ENCODE measurements at places on chromosomes 16 and 17.
A peak's percentile ranks its signal among the peaks of the same experiment; 100 is the strongest.

- peak; percentile 77 for DNase-seq
Observed at GRCh38 chr17:9465210-9465921, 110.3 kb downstream of the STX8 start.

GRCh38 chr16:35187665-35188225, 1728.3 kb downstream of the TP53TG3F start:
- DNase-seq: no peak

DNA sequence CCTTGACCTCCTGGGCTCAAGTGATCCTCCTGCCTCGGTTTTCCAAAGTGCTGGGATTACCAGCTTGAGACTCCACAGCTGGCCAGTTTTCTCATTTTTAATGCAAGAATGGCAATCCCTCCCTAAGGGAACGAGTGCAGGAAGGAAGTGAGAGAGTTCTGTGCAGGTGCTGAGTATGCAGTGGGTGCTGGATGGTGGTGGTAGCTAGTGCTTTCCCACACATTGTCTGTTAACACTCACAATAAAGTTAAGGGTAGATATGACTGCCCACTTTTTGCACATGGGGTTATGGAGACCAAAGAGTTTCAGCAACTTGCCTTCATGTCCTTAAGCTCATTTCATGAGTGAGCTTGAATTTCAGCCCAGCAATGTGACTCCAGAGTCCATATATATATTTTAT, 18.5 kb downstream of the RGS9 start:
- no peak for DNase-seq

DNA sequence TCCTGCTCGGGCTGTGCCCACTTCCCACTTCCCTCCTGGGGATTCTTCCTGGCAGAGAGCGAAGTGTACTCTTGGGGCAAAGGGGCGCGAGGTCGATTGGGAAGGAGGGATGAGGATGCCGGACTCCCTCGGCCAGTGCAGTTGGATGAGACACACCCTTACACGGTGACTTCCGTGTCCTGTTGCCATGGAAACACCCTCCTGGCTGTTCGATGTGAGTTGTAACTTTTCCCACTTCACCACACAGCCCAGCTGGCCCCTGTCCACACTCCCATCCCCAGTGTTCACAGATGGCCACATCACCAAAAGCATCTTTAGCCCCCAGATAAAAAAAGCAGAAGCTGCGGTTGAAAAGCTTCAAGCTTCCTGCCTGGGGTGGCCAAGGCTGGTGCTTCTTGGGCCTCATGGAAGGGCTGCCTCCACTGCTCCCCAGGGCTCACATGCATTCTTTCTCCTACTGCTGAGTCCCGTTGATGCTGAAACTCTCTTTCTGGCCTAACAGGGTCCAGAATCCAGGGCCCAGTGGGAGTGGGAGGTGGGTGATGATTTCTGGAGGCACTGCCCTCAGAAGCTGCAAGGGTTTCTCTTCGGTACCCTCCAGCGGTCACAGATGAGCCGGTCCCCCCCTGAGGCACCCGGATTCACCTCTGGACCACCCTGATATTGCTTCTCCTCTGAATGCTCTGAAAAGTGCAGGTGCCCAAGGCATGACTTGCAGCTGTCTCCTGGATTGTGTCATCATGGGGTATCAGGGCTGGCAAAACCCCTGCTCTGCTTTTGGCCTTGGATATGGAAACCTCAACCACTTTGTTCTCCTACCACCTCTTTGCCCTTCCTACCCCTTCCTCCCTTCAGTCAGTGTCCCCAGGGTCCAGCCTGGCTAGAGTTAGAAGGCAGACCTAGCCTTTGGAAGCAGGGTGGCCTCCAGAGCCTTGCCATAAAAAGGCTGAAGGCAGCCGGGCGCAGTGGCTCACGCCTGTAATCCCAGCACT, 2.2 kb upstream of the TRAF4 start:
- no peak for DNase-seq

- no peak for DNase-seq
Observed at GRCh38 chr17:61538480-61538879, 52.5 kb downstream of the NACA2 start.

DNA sequence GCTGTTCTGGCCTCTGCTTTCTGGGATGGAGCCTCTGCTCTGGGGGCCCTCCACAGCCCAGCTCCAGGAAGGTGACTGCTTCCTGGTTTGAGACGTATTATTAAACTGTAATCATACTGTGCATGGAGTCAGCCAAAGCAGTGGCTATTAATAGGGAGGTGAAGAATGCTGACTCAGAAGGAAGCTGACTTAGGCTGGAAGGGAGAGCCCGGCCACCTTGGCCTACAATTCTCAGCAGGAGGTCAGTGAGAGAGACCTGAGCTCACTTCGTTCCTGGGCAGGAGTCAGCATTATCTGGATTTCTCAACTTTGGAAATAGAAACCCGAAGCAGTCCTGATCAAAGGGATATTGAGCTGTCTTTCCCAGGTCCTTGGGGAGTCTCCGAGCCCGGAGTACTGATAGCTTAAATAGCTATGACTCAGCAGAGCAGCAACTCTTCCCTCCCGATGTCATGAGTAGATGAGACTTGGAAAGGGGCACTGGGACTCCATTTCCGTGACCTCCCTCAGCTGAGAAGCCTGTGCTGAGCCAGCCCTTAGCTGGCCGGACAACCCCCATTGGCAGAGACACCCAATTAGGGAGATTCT, 91.8 kb downstream of the YPEL2 start:
- DNase-seq: peak; percentile 84

GRCh38 chr16:82470016-82470415, 156.8 kb upstream of the CDH13 start:
- no peak for DNase-seq

GRCh38 chr17:77217566-77217965, 76.8 kb downstream of the SEC14L1 start:
- no peak for DNase-seq

GRCh38 chr17:51059781-51060180, 60.9 kb downstream of the SPAG9 start:
- DNase-seq: peak; percentile 56

- DNase-seq: no peak
Observed at GRCh38 chr17:33983824-33984574, 271.1 kb upstream of the CCL2 start.

DNA sequence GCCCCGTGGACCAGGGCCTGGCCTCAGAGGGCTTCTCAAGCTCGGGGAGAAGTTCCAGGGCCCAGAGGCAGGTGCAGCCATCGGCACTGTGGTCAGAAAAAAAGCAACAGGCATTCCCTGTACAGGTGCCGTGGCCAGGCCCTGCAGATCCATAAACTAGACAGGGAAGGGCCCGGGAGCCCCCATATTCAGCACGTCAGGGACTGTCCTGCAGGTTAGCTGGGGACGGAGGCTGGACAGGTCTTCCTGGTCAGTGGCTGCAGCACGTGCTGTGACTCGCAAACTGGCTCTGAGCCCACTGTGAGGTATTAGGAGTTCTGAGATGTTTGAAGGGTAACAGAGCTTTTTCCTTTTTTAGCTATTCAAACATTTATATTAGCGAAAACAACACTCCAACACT, 15.0 kb upstream of the C16orf95 start:
- DNase-seq: no peak

DNA sequence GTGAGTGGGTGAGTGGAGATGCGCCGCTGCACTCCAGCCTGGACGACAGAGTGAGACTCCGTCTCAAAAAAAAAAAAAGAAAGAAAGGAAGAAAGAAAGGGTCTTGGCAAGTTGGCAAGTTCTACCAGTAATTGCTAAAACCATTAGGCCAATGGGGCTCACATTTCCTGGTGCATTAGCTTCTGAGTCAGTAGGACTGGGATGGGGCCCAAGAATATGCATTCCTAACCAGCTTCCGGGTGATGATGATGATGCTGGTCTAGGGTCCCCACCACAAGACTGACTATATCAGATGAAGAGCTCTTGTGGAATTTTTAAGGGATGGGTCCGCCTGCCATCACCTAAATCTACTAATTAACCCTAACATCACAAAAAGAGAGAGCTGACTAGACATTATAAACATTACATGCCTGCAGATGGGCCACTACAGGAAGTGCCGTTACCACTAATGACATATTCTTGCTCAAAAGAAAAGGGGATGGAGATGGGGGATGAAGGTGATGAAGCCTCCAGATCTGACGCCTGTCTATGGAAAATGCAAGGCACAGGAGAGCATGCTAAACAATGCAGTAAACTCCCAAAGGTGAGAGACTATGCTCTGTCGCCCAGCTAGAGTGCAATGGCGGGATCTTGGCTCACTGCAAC, 13.1 kb downstream of the MYH11 start:
- DNase-seq: no peak

GRCh38 chr17:67830440-67830839, 5.1 kb downstream of the BPTF start:
- DNase-seq: no peak

- no peak for DNase-seq
Observed at GRCh38 chr17:78789149-78789662, 7.1 kb upstream of the CYTH1 start.

GRCh38 chr16:82298472-82298871, 128.4 kb upstream of the MPHOSPH6 start:
- DNase-seq: no peak

GRCh38 chr17:29929533-29930408, at the start of gene SSH2:
Gene SSH2 (minus strand): TSS chr17:29930228. CDS start chr17:29930000, 228 bp downstream.
- peak; percentile 85 for DNase-seq

- peak; percentile 58 for DNase-seq
Observed at GRCh38 chr17:65698381-65699061, 137.1 kb upstream of the AXIN2 start.

- DNase-seq: no peak
Observed at GRCh38 chr17:35147375-35147905, at the start of gene UNC45B. Gene UNC45B (plus strand): TSS chr17:35147817. CDS start chr17:35148264, 447 bp downstream.

DNA sequence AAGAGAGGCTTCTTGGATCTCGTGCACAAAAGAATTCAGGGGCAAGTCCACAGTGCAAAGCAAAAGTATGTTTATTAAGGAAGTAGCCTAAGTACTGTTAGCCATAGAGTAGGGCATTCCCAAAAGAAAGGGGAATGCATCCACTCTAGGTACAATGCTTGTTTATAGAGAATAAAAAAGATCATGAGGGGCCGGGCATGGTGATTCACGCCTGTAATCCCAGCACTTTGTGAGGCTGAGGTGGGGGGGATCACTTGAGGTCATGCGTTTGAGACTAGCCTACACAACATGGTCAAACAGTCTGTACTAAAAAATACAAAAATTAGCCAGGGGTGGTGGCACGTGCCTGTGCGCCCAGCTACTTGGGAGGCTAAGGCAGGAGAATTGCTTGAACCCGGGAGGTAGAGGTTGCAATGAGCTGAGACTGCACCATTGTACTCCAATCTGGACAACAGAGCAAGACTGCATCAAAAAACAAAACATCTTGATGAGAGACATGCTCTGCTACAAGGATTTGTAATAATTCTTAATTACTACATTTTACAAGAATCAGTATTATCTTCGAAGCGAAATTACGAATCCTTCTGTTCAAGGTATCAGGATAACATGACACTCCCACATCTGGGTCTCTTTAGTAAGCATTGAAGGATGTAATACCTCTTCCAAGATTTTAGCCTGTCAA, 191.6 kb downstream of the CPPED1 start:
- no peak for DNase-seq

DNA sequence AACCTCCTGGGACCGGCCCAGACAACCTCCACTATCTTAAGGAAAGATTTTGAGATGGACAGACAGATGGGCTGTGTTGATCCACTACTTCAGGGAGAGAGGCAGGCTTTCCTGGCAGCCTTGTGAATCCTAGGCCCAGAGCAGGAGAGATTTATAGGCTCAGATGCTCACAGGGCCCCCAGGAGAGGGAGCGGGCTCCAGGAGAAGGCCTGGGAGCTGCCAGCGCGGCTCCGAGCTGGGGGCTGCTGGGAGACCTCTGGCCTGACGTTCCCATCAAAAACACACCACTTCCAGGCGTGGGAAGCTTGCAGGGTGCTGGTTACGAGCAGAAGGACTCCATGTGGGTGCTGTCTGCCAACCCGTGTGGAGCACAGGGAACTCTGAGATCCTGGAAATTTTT, 53.2 kb downstream of the MYH11 start:
- DNase-seq: no peak

DNA sequence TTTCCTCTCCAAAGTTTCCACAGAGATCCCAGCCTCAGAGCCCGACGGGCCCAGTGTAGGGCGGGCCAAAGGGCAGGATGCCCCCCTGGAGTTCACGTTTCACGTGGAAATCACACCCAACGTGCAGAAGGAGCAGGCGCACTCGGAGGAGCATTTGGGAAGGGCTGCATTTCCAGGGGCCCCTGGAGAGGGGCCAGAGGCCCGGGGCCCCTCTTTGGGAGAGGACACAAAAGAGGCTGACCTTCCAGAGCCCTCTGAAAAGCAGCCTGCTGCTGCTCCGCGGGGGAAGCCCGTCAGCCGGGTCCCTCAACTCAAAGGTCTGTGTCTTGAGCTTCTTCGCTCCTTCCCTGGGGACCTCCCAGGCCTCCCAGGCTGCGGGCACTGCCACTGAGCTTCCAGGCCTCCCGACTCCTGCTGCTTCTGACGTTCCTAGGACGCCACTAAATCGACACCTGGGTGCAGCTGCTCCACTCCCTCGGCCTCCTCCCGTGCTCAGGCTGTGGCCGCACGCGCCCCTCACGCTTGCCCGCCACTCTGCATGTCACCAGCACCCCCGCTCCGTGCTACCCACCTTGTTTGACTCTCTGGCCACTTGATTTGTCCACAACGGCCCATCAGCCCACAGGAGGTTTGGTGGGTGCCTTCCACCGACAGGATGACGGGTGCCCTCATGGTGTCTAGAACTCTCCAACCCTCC, 15.3 kb upstream of the STH start:
- DNase-seq: no peak

DNA sequence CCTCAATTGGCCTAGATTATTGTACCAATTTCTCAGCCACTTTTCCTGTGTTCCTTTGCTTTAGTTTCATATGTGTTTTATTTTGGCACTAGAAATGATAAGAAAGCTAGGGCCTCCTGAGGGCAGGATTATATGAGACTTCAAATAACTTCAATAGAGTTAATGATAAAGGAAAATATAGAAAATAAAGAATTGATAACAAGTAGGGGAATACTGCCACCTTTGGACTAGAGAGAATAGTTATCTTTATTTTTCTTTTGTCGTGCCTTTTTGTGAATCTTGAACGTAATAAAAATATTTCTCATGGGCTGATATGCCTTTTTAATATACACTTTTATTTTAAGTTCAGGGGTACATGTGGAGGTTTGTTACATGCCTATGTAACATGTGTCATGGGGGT, 29.3 kb upstream of the RBL2 start:
- DNase-seq: no peak

DNA sequence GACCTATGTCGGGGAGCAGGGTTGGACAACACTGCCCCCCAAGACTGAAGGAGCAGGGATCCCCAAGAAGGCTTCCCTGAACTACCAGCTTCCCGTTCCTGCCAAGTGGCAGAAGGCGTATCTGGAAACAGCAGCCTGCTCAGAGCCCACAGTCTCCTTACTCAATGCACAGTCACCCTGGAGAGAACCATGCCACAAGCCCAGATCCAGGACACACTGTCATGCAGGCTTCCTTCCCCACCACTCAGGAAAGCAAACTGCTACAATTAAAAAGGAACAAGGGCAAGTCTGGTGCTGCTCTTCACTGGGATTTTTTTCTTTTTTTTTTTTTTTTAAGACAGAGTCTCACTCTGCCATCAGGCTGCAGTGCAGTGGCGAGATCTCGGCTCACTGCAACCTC, 8.2 kb downstream of the WDR45B start:
- no peak for DNase-seq

Data from fibroblast of skin of scalp (primary cell).